ENCODE measurements at places on chromosomes 2 and 18.

GRCh38 chr2:109372171-109372568 is 241.6 kb downstream of the SEPTIN10 start:
- DNase-seq, result no peak

DNA sequence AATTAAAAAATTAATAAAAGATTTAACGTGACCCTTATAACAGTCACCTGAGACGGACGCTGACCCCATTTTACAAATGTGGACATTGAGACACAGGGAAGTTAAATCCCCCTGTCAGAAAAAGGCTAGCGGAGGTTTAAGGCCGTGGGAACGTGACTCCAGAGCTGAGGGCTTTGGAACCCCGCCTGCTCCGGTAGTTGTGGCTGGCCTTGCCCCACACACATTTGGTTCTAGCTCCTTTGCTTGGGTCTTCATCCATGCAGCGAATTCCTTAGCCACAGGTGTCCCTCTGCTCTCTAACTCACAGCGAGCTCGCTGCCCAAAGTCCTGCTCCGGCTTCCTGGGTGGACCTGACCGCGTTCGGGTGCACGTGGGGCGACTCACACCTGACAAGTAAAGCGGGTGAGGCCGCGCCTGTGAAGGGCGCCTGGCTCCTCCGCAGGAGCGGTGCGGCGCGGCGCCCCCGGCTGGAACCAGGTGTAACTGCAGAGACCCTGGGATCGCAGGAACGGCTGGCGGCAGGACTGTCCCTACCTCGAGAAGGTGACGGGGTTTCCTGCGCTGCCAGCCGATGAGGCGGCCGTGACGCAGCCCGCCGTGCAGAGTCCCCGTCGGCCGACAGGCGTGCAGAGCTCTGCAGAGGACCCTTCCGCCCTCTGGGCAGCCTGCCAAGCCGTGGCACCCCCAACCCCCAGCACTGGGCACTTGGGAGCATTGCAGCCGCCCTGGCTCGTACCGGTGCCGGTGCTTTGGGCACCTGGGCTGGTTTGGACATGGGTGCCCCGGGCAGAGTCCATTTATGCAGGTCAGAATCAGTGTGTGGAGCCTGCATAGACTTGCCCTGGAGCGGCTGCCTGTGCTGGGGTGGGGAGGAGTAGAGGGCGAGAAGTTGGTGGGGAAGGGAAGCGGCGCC is 2.4 kb upstream of the PROC start:
- peak; percentile 84 for DNase-seq

- DNase-seq, result no peak
Measured at GRCh38 chr18:1078301-1078700, 173.6 kb downstream of the ADCYAP1 start.

DNA sequence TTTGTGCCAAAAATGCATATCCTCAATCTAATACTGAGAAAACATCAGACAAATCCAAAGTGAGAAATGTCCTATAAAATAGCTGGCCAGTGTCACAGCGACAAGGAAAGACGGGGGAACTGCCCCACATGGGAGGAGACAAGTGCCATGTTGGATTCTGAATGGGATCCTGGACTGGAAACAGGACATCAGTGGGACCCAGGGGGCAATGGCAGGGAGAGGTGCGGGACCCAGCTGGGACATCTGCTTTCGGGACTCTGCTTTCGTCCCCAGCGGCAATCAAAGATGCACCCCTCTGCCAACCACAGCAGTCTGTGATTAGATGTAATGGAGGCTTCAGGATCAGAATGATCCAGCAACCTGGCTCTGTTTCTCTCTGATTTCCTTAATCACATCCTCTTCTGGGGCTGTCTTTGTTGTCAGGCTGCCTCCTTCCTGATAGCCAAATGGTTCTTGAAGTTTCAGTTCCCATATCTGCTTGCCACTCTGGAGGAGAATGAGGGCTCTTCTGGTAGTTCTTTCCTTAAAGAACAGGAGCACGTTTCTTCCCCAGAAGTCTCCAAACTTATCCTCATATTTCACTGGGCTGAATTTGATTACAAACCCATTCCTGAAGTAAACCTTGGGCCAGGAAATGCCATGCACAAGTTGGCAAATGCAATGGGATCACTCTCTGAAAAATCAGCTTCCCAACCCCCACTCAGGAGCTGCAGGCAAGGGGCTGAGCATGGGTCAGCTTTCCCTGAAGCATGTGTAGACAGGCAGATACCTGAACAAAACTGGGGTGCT is 13.6 kb upstream of the PROC start:
- DNase-seq, result no peak

DNA sequence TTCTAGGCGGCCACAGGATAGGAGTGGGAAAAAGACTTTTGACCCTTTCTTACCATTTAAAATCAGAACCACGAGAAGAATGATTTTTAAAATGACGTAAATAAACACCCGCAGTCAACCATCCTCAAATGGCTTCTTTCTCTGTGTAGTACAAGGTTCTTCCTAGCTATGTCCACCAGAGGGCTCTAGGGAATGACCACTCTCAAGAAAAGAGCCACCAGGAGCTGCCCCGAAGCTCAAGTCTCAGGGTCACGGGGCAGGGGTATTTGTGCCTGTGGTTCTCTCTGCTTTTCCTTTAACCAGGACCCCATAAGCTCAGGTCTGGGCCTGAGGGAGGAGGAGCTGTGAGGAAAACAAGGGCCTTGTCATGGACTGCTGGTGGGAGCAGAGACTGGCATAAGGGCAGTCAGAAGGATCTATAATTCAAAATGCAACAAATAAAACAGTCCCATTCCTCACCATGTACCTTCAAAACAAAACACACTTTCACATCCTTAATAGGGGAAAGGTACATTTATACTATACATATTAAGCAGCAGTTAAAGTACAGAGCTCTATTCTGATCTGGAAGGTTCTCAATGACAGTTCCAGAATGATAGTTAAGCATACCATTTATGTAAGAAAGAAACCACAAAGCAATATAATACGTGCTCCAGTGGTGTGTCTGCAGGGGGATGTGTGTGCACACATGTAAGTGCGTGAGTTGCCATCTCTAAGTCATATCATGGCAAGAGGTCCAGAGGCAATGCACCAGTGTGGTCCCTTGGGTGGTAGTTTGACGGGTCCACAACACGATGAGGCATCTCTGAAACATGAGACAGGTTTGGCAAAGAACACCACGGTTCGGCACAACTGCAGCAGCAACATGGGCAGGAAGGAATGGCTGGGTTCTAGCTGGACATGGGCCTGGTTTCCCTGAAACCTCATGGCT is 18.6 kb downstream of the LYPD1 start:
- DNase-seq, result no peak

- DNase-seq, result peak; percentile 26
Measured at GRCh38 chr18:44579028-44579702, 101.5 kb upstream of the SETBP1 start.

GRCh38 chr18:32905651-32906050 is 132.8 kb upstream of the KLHL14 start:
- no peak for DNase-seq

DNA sequence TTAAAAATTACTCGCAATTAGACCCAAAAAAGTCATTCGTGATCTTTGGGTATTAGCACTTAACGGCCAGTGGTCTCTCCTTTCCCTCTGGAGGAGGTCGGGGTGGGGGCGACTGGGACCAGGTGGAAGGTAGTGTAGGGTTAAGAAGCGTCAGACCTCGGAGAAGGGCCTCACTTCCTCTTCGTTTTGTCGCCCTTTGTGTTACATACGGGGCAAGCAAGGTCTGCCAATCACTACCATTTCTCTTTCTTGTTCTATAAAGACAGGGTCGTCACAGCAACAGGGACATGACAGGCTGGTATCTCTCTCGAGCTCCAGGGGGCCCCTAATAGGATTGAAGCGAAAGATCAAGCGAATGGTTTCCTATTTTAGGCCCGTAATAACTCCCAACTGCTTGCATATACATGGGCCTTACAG is 136.6 kb downstream of the INSIG2 start:
- DNase-seq, result no peak
